Adrenal gland (tissue), 19 donors: ENCODE measurements at places on chromosomes 3 and 15. TPM values are rescaled to one million over a fixed set of nuclear protein-coding genes. Genes with fewer than 3 reads are reported as not detected.

AP3B2 gene
- polyA plus RNA-seq = 28.9 TPM

VWA5B2 gene
- 29.8 TPM for polyA plus RNA-seq

HACL1 gene
- polyA plus RNA-seq = 12.8 TPM

DNA sequence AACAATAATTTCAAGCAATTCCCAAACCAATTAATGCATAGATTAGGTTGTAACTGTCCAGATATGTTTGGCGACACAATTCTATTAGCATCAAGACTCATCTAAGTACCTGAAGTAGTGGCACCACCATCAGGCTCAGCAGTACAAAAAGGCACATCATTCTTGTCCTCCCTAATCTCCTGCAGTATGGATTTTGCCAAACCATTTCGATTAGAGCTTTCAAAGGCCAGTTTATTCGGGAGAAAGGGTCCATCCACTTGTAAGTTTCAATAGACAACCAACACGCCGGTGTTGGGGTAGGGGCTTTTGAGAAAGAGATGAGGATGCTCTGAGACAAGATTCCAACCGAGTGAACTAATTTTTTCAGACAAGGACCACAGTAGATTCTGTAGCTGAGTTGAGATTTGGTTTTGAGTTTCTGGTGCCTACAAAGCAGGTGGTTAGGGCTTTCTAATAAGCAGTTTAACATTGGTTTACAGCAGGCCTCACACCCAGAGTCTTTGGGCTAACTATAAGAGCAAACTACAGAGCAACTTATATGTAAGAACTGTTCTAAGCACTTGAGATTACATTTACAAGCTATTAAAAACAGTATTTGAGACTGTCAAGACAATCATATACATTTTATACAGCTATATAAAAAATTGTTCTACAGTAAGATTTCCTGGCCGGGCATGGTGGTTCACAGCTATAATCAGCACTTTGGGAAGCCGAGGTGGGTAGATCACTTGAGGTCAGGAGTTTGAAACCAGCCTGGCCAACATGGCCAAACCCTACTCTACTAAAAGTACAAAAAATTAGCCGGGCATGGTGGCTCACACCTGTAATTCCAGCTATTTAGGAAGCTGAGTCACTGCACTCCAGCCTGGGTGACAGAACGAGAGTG lies 4.5 kb downstream of the RPL22L1 start:
- no peak for DNase-seq

DNA sequence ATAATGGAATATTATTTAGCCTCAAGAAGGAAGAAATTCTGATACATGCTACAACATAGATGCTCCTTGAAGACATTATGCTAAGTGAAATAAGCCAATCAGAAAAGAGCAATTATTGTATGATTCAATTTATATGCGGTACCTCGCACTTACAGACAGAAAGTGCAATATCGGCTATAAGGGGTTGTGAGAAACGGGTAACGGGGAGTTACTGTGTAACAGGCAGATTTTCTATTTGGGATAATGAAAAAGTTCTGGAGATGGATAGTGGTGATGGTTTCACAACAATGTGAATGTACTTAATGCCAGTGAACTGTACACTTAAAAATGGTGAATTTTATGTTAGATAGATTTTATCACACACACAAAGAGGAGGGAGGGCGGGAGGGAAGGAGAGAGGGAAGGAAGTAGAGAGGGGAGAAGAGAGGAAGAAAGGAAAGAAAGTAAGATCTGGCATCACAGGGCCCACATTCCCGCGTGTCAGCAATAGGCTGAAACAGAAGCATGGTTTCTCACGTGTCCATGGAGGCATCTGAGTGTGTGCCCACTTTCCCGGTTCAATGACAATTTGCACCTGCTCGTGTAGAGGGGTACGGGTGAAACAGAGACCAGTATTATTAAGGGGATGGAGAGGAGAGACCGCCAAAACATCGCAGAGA lies 700 bp upstream of the BLM start:
- DNase-seq = no peak

DNA sequence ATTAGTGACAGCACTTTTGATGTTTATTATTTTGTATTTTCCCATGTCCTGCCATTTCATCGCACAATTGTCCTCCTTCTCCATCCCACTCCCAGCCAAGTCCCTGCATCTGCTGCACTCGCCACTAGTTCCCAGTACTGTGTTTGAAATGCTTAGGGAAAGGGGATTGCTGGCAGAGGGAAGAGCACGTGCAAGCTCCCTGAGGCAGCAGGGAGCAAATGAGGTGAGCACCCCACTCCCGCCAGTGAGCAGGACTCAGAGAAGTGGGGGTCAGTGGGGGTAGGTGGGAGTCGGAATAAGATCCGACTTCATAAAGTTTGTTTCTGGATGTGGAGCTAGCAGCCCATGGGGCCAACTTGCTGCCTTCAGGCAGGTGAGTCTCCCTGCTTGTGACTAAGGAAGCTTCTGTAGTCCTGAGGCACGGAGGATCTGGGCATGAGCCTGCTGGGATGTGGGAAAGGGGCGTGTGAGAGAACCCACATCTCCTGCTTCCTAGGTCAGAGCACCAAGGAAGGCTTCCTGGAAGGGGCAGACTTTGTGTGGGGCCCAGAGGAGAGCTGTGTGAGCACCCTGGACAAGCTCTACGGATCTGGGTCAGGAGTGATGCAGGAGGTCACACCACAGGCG lies 99.7 kb upstream of the TLE3 start:
- DNase-seq = no peak
